ENCODE measurements at places on chromosomes 7 and 10.

DNA sequence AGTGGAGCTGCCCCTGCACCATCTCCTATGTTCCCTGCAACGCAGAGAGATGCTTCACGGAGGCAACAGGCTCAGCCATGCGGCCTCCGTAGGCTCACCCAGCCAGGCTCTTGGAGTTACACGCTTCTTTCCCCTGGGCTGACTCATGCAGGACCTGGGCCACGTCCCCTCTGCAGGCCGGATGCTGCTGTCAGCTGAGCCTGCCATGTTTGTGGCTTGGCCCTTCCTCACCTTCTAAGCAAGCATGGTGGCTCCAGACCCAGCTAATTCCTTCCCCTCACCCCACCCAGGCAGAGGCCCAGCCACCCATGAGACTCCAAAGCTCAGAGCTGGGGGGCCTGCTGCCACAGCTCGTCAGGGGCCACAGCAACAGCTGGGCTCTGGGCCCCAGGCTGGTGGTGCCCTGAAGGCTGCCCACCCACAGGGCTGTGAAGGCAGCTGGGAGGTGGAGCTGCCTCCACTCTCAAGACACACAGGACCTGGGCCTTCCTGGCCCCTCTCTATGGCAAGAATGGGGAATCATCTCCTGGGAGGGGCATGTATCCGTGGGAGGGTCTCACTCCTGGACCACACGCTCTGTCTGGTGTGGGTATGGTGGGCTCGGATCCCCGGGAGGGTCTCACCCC, 219.6 kb downstream of the ELFN1 start:
- no peak for DNase-seq

- DNase-seq: no peak
Measured at GRCh38 chr7:117835016-117835664, 38.1 kb downstream of the CTTNBP2 start.

DNA sequence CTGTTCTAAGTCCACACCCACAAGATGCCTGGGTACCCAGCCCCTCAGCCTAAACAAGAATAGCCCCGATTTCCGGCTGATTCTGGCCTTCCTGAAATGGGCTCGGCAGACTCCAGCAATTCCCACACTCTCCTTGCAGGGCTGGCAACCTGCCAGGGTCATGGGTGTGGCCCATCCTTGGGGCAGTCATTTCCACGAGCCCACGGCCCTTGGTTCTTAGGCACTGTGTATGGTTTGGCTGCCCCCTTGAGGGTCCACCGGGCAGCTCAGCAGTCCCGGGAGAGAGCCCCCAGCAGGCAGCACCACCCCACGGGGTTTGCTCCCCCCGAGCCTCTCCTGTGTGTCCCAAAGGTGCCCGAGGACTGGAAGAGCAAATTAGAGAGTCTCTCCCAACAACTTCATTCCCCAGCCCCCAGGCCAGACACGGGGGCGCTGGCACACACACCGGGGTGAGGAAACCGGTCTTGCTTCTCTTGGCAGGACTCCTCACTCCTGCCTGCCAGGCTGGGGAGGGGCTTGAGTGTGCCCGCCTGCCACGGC, 142.2 kb downstream of the EMX2 start:
- no peak for DNase-seq

GRCh38 chr10:106551501-106552062, 612.9 kb downstream of the SORCS1 start:
- no peak for DNase-seq

- DNase-seq: no peak
Measured at GRCh38 chr7:80775482-80775881, 137.0 kb downstream of the CD36 start.

DNA sequence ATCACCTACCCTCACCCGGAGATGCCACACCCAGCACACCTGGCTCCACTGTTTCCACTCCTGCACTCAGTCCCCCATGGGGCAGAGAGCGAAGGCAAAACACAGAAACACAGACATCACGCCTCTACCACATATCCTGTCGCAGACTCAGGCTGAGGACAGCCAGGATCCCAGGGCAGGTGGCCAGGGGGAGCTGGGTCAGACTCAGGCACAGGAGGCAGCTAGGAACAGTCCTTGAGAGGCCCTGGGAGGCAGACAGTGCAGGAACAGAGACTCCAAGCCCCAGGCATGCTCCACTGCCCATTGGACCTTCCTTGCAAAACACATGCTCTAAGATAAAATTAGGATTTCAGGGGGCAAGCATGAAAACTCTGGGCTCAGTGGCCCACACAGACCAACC, 154.4 kb upstream of the C7orf33 start:
- DNase-seq: no peak

GRCh38 chr7:233249-234035, 41.1 kb downstream of the FAM20C start:
- no peak for DNase-seq

GRCh38 chr7:141463986-141464385, 87.2 kb upstream of the AGK start:
- DNase-seq: no peak

GRCh38 chr7:36441344-36442022, 51.8 kb downstream of the ANLN start:
- no peak for DNase-seq

- DNase-seq: no peak
Measured at GRCh38 chr10:128114901-128115300, 11.3 kb downstream of the MKI67 start.

- DNase-seq: peak; percentile 56
Measured at GRCh38 chr10:97427571-97428179, 1.7 kb downstream of the PGAM1 start.

DNA sequence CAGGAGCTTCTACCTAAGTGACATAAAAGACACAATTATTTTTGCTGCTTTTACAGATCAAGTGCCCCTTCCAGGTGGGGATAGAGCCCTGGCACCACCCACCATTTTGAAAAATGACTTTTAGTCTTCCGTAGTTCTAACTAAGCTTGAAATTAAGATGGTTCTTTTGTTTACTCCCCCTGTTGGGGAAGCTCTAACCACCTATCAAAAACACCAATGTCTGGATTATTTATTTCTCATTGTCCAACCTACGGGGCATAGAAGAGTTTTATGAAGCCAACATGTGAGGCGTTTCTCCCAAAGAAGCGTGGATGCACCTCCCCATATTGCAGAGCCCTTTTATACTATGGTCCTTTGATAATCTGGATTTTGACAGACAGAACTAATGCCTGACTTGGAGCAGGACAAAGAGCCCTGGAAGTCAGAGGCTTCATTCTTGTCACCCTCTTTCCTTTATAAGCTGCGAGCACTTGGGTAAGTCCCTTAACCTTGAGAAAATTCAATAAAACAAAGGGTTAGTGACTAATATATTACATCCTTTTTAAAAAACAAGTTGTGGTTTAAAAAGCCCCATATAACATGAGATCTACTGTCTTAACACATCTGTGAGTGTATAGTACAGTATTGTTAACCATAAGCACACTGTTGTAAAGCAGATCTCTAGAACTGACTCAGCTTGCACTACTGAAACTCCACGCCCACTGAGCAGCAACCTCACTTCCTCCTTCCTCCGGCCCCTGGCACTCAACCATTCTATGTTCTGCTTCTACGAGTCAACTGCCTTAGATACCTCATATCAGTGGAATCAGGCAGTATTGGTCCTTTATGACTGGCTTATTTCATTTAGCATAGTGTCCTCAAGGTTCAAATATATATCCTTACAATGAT, 67.5 kb downstream of the ATXN7L1 start:
- peak; percentile 84 for DNase-seq

- DNase-seq: no peak
Measured at GRCh38 chr10:80708185-80708584, 170.5 kb downstream of the SH2D4B start.

GRCh38 chr7:128830231-128831177, at the start of gene FLNC:
TSS of gene FLNC (plus strand) at chr7:128830406. CDS start at chr7:128830638, 232 bp downstream.
- peak; percentile 42 for DNase-seq

DNA sequence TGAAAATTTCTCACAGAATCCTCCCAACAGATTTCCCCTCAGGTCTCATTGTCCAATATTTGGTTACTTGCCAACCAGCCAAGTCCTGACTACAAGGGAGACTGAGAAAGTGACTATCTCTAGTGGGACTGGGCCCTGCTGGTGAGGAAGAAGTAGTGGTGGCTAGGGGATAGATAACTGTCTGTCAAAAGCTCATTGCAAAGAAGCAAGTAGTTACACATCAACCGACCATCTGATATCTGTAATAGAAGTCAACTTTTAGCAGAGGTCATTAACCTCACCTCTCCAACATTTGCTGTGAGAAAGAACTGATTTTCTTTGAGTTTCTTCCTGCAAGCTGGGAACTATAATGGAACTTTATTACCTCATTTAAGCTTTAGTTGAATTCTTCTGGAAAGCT, 15.2 kb downstream of the STAMBPL1 start:
- DNase-seq: no peak

DNA sequence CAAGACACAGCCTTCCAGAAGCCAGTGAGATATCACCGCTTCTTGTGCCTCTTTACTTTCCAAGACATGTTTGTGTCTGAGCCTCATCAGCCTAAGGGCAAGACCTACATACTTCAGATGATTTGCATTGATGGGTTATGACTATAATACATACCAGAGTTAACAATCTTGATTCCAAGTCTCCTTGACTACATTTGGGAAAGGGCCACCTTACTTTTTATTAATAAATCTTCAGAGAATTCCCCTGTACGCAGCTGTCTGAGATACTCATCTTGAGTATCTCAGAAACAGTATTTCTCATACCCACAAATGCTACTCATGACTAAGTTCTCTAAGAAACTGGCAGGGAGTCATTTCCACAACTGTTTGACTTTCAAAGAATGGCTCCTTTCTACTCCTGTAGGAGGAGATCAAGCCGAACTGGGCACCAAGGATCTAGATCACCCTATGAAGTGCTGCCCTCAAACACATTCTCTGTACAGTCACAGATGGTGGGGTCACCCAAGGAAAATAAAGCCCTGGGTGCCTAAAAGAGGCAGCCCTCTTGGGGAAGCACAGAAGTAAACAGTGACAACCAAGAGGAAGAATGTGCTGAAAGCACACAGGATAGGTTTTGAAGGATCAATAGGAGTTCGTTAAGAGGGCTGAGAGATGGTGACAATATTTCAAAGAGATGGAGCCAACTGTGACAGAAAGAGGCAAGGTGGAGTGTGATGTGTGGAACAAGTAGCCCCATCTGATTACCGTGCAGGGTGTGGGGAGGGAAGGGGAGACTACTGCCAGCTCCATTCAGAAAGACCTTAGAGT, 138.9 kb downstream of the JAZF1 start:
- DNase-seq: peak; percentile 11

GRCh38 chr7:16493266-16493665, 27.7 kb upstream of the SOSTDC1 start:
- DNase-seq: no peak

GRCh38 chr10:19921300-19922140, 105.3 kb downstream of the PLXDC2 start:
- no peak for DNase-seq

- DNase-seq: no peak
Measured at GRCh38 chr7:1749864-1750466, 79.9 kb downstream of the ELFN1 start.

- DNase-seq: no peak
Measured at GRCh38 chr7:101970801-101971200, 153.4 kb downstream of the CUX1 start.

DNA sequence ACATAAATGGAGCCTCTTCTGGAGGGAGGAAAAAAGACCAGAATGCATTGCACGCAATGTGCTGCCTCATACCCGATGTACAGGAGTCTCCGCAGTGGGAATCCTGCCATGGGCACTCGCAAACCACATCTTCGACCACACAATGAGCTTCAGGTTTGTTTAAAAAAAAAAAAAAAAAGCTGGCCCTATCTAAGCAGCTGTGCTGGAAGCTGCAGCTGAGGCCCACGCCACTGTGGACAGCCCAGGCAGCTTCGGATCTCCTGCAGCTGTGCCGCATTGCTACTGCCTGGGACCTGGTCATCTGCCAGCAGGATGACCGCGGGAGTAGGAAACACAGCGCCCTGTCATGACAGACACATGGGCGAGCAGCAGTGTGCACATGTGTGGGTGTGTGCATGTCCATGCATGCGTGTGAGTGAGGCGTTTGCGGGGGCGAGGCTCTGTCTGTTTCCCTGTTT, 26.0 kb downstream of the EN2 start:
- DNase-seq: no peak

DNA sequence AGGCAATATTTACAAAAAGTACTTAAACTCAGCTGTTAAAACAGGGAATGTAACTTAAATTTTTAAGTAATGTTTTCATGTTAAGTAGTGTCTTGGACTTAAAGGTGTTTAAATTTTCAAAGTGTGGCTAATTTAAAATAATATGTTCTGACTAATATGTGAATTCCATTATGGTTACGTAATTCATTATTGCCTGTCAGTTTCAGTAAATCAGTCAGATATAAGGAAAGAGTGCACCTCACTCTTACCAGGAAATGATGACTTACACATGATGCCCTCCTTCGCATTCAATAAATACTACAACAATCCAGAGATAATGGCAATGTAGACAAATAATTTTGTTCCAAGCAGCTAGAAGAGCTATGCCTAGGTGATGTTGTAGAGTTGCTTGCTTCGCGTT, 69.0 kb upstream of the WNT16 start:
- no peak for DNase-seq
